ENCODE measurements at places on chromosomes 13 and 19.

DNA sequence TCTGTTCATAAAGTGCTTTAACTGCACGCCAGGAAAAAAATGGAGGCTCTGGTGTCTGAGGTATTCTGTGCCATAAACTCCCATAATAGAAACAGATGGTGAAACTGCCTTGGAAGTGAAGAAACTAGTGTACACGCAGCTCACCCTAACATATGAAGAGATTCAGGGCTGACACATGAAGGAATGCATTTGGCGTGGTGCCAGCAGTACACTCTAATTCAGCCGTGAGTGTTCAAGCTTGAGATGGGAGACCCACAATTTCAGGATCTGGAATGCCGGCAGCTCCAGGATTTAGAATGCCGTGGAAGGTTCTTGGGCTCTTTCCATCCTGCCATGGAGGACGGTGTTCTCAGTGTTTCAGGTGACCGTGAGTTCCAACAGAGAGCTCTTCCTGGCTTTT lies 478.4 kb downstream of the TSHZ3 start:
- no peak for DNase-seq

GRCh38 chr19:5718579-5719273 lies 1.2 kb downstream of the LONP1 start:
- DNase-seq = no peak

- DNase-seq = no peak
Observed at GRCh38 chr13:55394470-55394869, 1746.2 kb upstream of the PRR20A start.

DNA sequence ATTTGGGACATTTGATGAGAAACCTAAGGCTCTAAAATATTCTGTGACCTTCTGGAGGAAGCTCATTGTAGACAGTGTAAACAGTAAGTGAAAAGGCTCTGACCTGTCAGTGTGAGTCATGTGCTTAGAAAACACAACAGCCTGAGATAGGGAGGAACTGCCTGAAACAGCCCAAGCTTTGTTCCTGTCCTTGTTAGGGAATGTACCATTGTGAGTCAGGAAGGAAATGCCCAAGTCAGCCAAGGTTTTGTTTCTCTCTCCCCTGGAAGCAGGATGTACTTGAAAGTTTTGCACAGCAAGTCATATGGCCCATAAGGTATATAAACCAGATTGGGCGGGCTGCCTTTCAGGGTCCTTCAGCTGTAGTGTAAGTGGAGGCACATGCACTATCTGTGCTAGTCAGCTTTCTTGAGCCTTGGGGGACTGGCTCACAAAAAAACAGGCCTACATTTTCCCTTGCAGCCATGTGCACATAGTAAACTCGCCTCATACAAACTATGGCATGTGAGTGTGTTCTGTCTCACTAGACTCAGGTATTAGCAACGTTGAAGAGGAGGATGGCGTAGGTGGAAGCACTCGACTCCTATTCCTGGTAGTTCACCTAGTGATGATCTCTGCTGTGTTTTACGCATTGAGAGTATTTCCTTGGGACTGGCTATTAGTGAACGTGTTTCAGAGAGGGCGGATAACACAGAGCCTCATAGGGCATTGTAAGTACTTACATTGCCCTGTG lies 141.2 kb upstream of the KLHL1 start:
- DNase-seq = no peak

DNA sequence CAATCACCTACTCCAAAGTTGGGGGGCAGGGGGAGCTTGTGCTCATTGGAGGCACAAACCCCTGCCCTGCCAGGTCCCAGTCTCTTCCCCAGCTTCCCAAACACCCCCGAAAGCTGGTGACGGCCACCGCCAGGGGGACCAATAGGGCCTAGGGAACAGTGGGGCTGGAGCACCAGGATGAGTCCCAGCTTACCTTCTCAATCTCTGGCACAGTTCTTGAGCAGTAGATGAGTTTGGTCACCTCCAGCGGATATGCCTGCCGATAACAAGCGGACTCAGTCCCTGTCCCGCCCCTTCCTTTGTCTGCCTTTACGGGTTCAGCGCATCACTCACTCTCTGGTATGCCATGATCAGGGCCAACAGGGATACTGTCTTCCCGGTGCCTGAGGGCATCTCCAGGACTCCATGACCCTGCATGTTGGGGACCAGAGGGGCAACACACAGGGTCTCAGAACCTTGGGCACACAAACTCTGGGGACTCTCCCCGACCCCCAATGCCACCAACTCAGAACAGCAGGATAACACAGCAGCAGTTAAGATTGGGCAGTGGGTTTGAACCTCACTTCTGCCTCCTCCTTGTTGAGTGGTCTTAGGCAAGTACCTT lies 1.5 kb downstream of the ERCC2 start:
- DNase-seq = no peak

DNA sequence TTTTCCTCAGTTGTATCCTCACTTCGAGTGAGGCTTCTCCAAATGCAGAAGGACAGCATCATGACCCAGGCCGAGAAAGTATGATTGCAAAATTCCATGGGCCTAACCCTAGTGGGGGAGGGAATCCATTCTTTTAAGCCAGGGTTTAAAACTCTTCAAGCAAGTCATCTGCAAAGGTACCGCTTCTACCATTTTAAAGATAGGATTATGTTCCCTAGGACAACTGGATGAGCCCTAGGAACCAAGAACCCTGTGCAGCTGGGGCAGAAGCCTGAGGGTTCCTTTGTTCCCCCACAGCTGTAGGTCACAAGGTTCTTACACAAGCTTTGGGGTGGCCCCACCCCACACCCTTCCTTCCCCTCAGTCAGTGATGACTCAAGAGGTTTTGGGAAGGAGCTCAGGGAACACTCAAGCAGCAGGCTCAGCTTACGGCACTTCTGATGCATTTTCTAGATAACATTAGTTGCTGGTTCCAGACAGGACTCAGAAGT lies 13.5 kb downstream of the ARL11 start:
- DNase-seq = no peak

- no peak for DNase-seq
Observed at GRCh38 chr19:18790566-18791314, at the start of gene COMP. COMP (minus strand) TSS chr19:18791305; CDS start chr19:18791269, 36 bp downstream.

GRCh38 chr19:30930941-30931706 lies 418.1 kb downstream of the TSHZ3 start:
- DNase-seq = no peak
